ENCODE measurements at places on chromosomes 1 and 21.

GRCh38 chr1:158087320-158087927 is 93.3 kb upstream of the CD1D start:
- peak; percentile 83 for DNase-seq

DNA sequence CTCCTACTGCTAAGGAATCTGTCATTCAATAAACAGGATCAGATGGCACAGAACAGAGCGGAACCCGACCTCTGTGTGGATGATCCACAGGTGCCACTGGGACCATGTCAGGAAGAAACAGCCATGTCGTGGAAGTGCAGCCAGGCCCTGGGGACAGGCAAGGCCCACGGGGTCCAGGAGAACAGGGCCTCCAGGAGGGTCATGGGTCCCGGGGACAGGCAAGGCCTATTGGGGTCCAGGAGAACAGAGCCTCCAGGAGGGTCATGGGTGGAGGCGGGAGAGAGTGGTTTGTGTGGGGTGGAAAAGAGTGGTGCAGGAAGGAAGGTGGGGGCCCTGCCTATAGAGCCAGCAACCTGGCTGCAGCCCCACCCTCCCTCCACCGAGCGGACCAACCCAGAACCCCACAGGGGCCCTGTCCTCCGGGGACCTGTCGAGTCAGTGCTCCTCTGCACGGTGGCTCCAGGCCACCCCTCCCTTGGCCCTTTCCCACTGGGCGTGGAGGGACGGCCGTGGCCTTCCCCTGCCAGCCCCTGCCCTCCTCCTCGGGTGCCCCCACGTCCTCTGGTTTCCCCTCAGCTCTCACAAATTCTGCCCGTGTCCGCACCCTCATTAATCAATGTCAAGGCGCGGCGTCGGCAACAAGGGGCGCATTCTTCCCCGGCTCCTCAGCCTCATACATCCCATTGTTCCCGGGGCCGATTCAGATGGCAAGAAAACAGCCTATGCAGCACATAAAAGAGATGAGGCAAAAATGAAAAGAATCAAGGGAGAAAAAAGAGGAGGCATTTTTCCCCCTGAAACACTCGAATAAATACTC is 146.4 kb downstream of the PRDM16 start:
- DNase-seq = no peak

GRCh38 chr1:202649553-202650392 is 60.5 kb downstream of the SYT2 start:
- no peak for DNase-seq

DNA sequence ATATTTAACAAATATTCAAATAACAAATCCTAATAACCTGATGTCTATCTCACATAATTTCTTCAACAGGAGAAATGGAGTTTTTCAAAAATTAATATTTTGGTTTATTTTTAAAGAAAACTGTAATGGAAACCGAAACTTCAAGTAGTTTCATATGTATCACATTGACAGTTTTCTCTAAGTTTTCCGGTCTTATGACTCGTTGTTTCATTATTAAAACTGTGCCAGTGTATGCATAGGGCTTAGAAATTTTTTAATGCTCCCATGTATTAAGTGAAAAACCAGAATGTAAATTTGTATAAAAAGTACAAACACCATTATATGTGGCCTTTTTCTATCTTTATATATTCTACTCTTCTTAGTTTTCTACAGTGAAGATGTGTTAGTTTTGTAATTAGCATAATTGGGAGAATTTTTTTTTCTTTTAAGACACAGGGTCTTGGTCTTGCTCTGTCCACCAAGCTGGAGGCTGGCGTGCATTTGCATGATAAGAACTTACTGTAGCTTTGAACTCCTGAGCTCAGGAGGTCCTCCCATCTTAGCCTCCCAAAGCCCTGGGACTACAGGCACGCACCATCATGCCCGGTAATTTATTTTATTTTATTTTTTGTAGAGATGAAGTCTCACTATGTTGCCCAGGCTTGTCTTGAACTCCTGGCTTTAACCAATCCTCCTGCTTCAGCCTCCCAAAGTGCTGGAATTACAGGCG is 43.9 kb upstream of the SAMSN1 start:
- no peak for DNase-seq

- no peak for DNase-seq
These were observed 22.0 kb downstream of the UBE2G2 start for GRCh38 chr21:44779417-44780136.

- DNase-seq = no peak
These were observed 23.7 kb upstream of the PEX19 start for GRCh38 chr1:160308451-160309184.

DNA sequence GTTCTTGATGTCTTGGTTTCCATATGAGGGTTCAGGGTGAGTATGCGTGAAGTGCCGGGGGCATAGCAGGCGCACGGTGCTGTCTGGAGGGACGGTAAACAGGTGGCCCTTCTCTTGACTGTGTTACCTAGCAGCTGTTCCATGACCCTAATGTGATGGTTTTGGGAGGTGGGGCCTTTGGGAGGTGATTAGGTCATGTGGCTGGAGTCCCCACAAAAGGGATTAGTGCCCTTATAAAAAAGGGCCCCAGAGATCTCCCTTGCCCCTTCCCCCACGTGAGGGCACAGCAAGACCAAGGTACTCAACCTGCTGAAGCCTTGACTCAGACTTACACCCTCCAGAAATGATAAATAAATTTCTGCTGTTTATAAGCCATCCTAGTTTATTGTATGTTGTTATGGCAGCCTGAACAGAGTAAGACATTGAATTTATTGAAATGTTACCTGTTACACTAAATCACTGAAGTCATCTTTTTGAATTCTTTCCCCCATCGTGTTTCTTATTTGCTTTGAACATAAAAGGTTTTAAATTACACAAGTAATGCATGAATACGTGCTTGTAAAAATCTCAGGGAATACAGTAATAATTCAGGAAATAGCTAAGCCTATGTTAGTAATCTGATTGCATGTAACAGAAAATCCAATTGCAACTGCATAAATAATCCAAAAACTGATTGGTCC is 15.6 kb downstream of the TRAPPC10 start:
- no peak for DNase-seq

GRCh38 chr1:61210435-61211154 is 128.2 kb downstream of the NFIA start:
- DNase-seq = no peak

DNA sequence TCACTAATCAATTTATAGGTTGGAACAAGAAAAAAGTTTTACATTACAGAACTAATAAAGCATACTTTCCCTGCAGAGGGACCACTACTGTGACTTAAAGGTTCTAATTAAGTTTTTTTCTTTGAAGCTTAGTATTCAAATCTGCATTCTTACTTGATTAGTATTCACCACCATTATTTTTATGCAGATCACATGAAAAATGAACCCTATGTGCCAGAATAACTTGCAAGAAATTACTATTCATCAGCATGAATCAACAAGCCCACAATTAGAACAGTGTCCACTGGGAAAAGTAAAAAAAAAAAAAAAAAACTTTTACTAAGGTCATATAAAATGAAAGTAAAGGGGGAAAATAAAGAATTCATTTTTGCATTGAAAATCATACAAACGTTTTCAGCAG is 90.8 kb downstream of the SMYD3 start:
- no peak for DNase-seq

- no peak for DNase-seq
These were observed 449 bp downstream of the EPS15 start for GRCh38 chr1:51518586-51519047.

DNA sequence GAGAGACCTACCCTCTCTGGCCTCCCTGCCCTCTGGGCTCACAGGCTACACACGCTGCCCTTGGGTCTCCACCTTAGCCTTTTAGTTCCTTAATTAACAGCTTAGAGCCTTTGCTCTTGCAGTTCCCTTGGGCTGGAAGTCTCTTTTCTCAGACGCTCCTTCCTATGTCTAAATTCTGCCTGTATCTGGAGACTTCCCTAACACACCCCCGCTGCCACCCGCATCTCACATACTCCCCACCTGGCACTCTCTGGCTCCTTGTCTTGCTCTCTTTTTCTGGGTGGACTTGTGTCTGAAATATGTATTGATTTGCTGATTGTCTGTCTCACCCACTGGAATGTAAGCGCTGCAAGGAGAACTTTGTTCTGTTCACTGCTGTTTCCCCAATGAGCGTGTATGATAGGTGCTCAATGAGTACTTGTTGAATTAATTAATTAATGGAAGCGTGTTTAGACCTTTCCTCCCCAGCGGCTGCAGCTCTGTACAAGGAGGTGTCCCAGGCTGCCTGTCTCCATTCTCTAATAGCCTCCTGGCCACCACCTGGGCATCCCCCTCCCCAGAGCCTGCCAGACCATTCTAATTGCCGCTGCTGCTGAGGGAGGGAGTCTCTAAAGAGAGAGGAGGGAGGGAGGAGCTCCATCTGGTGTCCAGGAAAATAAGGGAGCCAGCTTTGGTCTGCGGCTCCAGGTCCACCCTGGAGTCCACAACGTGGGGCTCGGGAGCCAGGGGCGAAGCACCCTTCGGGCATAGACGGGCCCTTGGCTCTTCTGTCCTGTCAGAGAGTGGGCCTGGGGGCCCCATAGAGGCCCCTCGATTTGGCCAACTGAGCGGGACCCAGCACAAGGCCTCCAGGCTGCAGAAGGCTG is 95.4 kb downstream of the RNF220 start:
- DNase-seq = no peak

- no peak for DNase-seq
These were observed 59.4 kb upstream of the ATP1B1 start for GRCh38 chr1:169047074-169047473.

DNA sequence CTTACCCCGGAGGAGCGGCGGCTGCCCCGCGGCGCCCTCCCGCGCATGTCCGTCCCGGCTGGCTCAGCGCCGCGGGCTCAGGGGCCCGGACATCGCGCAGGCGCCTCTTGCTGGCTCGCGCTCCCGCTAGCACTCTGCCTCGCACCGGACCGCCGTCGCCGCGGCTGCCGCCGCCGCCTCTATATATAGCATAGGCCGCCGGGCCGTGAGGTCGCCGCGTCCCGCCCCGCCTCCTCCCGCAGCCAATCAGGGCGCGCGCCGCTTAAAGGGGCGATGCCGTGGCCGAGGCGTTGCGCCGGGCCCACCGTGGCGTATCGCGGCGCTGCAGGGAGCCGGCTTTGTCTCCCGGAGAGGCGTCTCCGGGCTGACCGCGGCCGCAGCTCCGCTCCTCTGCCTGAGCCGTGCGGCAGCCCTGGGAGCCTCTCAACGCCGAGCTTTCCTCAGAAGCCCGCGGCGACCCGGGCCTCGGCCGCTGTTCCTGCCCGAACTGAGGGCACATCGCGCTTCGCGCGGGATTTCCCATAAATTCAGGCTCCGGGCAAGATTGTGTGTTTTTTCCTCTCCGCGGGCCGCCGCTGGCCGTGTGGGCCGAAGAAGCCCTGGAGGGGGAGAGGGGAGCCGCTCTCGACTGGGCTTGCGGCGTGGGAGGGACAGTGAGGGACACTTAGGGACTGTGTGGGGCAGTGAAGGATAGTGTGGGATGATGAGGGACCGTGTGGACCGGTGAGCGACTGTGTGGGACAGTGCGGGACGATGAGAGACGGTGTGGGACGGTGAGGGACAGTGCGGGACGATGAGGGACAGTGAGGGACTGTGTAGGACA is at the start of gene ERRFI1:
Gene ERRFI1 (minus strand): TSS at position 157 of the 823 bp plus-strand sequence. CDS start 10,690 bp downstream, outside the sequence.
- DNase-seq = peak; percentile 56

DNA sequence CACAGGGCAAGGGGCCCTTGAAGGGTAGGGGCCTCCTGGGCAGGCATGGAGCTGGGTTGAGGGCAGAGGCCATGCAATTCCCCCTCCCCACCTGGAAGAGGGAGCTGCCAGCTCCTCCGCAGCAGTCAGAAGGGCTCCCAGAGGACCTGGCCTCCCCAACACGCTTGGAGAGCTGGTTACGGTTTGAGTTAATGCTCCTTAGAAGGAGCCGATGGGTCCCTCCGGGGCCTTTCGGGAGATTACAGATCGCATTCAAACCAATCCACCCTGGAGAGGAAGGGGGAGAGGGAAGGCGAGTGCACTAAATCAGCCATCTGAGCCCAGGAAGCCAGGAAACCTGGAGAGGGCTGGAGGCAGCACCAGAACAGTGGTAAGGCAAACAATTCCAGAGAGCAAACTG is 106.3 kb upstream of the CSF3R start:
- no peak for DNase-seq

DNA sequence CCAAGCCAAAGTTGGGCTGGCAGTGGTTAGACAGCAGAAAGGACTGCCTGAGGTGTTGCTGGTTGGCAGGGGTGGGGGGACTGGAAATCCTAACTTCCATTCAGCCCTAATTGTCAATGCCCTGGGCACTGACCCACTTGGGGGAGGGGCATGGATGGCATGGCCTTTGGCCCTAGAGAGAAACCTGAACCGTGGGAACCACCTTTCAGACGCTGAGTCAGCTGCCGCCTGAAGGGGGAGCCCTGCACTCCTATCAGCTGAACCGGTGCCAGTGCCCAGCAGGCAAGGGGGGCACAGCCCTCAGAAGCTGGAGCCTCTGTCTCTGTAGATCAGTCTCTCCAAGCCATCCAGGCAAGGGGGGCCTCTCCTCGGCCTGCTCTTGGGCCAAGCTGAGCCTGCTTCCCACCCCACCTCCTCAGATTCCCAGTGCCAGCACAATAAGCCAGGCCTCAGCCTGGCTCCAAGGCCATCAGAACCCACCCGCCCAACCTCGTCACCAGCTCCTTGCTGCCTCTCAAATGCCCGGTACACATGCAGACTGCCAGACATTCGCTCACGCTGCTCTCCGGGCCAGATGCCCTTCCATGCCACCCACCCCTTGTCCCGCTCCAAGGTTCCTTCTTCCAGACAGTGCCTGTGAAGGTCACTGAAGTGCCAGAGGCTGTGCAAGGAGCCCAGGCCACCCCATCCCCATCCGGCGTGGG is 11.6 kb downstream of the TINAGL1 start:
- peak; percentile 94 for DNase-seq

- DNase-seq = no peak
These were observed 19.0 kb upstream of the IFNLR1 start for GRCh38 chr1:24206083-24206464.

- no peak for DNase-seq
These were observed 49.2 kb upstream of the GJA8 start for GRCh38 chr1:147853391-147853790.

- DNase-seq = no peak
These were observed 38.9 kb downstream of the SYT2 start for GRCh38 chr1:202671399-202671798.

- DNase-seq = no peak
These were observed 33.5 kb downstream of the ACOT7 start for GRCh38 chr1:6360117-6360496.

- no peak for DNase-seq
These were observed 41.5 kb downstream of the C4BPA start for GRCh38 chr1:207145401-207146058.

DNA sequence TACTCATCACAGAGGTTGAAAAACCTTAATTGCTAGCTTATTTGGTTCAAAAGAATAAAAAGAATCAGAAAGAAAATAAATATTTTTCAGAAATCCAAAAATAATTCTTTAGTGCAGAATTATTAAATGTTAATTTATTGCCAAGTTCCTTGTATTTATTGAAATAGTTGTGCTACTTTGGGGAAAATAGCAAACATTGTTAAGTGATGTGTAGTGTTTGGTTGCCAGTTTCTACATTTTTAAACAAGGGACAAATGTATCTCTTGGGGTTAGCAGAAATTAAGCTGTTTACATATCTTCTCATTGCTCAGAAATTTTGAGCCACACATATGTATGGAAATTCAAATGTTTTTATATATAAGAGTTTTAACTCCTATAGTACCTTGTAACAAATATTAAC is 775.0 kb downstream of the USP25 start:
- no peak for DNase-seq

- DNase-seq = no peak
These were observed 709 bp downstream of the NECTIN4 start for GRCh38 chr1:161088587-161089110.

GRCh38 chr21:38982096-38982495 is 176.4 kb downstream of the ETS2 start:
- DNase-seq = peak; percentile 28

- no peak for DNase-seq
These were observed 29.0 kb downstream of the WNT3A start for GRCh38 chr1:228035844-228036243.
